ENCODE measurements at places on chromosomes 7 and 10. TPM values are rescaled to one million over a fixed set of nuclear protein-coding genes. Genes with fewer than 3 reads are reported as not detected.

Gene ZNF503
- total RNA-seq, result 1.6 TPM

Gene SGCE
- 69.9 TPM for total RNA-seq

Gene CPVL
- 497 TPM for total RNA-seq

Gene KCNIP2
- 1.1 TPM for total RNA-seq

Measured in SK-MEL-5 (cell line).